ENCODE measurements at places on chromosomes 2 and 18.
A peak's percentile ranks its signal among the peaks of the same experiment; 100 is the strongest.

GRCh38 chr2:47089083-47089464 is 66.0 kb downstream of the STPG4 start:
- DNase-seq: no peak

DNA sequence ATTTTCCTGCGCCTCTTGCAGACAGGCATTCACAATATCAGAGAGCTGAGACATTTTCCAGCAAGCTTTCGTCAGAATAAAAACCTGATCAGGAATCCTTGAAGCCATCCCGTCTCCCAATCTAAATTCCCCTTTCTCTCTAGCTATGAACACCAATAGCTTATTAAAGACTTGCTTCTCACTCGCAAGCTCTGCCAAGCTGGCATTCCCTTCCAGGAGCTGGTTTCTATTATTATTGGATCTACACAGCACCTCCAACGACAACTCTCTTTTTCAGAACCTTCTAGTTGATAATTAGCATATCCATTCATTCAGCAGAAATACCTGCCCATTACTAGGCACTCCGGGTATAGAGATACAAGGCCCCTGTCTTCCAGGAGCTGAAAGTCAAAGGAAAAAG is 350.3 kb downstream of the MTX2 start:
- DNase-seq: no peak

DNA sequence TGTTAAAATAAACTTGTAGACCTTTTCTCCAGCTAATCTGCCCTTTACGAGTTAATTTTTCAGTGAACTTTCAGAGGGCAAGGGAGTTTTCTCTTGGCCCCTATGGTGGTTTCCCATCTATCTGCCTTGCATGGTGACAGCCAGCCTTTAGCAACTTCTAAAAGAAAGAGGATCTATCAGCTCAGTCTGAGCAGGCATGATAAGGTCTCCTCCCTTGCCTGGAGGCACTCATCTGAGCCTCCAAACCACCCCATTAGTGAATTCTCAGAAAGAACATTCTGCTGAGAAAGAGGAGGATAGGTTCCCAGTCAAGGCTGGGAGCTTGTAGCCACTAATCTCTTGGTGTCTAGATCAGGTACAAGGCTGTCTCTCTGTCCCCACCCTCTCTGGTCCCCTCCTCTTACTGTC is 10.7 kb upstream of the GYPC start:
- no peak for DNase-seq

DNA sequence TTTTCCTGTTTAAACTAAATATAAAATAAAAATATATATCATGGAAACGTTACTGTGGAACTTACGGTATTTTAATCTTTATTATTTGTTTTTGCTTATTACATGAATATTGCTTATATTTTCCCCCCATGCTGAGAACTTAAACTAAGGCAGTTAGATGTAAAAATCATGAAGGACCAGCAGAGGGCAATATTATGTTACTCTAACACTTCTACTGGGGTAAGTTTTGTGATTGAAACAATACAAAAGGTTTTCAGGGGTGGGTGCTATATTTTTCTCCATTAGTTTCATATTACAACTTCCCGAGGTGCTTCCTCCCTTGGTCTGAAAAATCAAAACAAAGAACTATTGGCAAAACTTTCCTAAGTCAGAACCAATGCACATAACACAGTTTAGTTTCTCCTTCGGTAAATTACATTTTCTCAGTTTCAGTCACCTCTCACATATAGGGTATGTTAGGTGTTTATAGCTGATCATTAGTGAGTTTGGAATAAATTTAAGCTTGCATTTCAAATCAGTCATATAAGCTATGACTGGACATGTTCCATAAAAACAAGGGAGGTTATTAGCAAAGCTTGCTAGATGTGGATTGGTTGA is 54.8 kb downstream of the ZNF407 start:
- peak; percentile 7 for DNase-seq

GRCh38 chr18:9790261-9790660 is 82.2 kb downstream of the RAB31 start:
- no peak for DNase-seq

GRCh38 chr2:237287872-237288271 is 126.1 kb downstream of the COL6A3 start:
- no peak for DNase-seq

- no peak for DNase-seq
These were observed 7.9 kb downstream of the IL1RN start for GRCh38 chr2:113135317-113135716.

GRCh38 chr2:101355401-101356054 is 31.8 kb downstream of the CREG2 start:
- no peak for DNase-seq

DNA sequence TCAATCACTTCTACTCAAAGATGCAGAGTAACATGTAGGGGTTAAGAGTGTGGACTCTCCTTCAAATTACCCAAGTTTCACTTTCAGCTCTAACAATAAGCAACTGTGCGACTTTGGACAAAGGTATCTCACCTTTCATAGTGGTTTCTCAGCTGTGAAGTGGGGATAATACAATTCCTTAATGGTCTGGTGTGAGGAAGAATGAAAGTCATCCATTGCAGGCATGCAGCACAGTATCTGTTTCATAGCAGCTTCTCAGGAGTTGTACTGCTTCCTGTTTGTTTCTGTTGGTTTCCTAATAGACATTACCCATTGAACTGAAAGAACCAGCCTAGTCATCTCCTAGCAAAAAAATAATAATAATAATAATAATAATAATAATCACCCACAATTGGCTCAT is 74.4 kb downstream of the DDX18 start:
- DNase-seq: no peak

DNA sequence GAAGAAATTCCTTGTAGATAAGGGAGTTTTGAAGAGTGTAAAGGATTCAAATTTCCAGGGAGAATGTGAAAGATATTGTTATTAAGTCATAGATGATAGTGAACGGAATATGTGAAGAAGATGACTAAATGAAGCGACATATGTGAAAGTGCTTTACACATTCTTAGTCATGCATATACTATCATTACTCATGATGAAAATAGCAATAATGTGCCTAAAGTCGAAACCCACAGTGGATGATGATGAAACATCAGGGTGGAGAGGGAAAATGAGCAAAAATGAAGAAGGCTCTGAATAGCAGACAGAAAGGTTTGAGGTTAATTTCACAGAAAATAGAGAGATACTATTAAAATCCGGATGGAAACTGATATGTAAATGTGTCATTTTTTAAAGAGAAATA is 1237.1 kb downstream of the LRP1B start:
- DNase-seq: no peak

DNA sequence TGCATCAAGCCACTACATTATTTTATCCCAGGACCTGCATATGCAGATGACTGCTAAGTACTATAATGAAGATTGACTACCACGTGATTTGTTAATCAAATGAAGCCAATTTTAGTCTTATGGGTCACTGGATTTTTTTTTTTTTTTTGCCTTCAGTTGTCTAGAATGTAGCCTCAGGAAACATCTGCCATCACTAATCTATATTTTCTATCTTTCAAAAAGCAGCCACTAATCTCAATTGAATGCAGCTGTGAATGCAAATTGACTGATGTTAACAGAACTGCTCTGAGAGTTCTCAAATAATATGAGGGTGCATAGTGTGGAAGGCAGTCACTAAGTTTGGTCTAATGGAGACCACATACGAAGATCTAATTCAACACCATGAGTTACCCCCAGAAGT is 106.3 kb downstream of the ABCA12 start:
- DNase-seq: no peak

GRCh38 chr18:62857263-62857976 is 142.1 kb downstream of the PHLPP1 start:
- no peak for DNase-seq

DNA sequence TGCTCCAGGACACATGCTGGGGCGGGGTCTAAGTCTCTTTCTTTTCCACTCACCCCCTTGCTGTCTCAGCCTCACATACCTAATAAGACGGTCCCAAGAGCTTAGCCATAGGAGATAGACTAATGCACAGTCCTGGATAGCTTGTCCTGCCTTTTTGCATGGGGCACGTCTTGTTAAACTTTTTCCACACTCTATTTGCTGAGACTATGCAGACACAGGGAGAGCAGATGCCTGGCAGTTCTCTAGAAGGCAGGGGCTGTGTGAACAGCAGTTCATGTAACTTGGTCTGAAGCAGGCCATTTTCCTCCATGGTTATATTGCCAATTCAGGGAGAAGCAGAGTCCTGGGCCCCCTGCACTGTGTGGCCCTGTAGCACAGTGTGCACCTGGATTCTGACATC is 142.1 kb downstream of the SEPTIN10 start:
- DNase-seq: no peak

GRCh38 chr2:223113161-223113560 is 61.2 kb downstream of the KCNE4 start:
- no peak for DNase-seq

DNA sequence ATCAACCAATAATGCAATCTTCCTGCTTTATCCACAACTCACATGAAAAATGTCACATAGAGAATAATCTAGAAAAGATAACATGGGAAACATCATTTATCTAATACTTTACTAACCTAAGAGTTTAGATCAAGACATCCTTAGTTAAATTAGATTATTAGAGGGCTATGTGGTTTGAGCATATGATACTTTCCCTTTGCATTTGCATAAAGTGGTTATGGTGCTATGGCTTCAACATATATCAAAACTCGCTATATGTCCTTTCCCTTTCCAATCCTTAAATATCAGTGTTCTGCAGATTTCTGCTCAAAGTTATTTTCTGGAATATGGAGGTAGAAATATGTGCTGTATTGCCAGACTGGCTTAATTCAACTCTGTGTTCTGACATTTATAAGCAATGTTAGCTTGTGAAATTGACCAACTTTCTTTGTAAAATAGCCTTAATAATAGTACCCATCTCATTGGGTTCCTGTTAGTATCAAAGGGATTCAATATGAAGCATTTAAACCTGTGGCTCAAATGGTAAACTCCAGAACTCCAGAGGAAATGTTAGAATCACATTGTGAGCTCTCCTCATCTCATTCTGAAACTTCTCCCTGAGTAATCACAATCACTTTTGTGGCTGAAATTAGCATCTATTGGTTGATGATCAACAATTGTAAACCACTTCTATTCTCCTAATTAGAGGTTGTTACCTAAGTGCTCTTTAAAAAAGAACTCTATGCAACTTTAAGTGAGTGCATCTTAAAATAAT is 1089.9 kb upstream of the SLC39A10 start:
- no peak for DNase-seq

GRCh38 chr2:159539701-159540100 is 76.6 kb downstream of the BAZ2B start:
- DNase-seq: no peak

DNA sequence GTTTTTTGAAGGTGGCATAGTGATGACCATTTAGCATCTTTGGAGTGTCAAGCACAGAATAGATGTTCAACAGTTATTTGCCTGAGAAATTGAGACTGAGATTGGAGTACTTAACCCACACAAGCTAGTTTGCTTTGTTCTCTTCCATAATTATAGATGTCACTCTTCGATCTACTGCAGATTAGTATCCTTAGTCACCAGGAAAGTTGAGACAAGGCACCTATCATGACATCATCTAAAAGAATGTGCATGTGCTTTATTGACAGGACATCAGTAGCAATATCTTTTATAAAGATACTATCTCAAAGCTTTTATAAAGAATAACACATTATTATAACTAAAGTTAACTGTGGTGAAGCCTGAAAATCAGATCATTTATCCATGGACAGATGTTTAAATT is 6.4 kb downstream of the VRK2 start:
- DNase-seq: no peak

- DNase-seq: no peak
These were observed at the start of gene CNTNAP5 for GRCh38 chr2:124025171-124025580. TSS of gene CNTNAP5 (plus strand) at chr2:124025287. CDS start at chr2:124025651, 364 bp downstream.

DNA sequence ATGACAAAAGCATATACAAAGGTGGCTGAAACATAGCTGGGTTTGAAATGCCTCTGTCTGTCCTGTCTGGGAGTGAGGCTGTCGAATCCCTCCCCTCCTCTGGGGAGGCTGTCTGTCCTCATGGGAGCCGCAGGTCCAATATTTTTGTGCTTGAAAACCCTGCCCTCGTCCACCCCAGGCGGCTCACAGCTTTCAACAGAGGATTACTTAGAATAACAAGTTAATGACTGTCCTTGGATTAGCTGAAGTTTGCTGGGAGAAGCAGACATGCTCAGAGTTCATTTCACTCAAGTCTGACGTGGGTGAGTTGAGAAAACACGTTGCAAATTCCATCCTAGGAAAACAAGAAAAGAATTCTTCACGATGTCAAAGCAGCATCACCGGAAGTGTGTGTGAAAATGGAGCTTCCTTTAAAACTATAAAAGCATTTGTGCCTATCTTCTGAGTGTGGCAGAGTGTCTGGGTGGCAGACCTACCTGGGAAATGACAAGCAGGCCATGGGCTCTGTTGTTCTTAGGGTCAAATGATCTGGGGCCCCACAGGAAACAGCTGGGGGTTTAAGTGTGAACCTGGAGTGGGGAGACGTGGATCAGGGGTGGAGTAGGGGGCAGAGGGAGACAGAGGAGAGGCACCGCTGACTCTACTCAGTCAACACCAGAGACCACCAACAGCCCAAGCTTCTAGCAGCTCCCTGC is 77.1 kb downstream of the DDX1 start:
- no peak for DNase-seq

DNA sequence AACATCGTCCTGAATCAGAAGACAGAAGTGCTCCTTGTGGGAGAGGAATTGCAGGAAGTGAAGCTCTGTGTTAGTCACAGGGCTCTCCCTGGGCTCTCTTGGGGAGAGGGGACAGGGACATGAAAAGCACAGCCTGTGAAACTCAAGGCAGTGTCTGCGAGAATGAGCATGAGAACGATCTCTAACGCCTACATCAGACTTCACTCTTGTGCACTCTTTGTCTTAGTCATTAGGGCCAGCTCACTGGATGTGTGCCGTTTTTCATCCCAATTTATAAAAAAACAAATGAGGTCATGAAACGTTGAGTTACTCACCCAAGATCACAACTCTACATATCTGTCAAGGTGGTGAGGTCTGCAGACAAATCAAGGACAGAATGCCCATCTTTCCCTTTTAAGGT is 27.0 kb upstream of the TWIST2 start:
- DNase-seq: no peak

- no peak for DNase-seq
These were observed 33.4 kb downstream of the XRCC5 start for GRCh38 chr2:216142540-216142939.

DNA sequence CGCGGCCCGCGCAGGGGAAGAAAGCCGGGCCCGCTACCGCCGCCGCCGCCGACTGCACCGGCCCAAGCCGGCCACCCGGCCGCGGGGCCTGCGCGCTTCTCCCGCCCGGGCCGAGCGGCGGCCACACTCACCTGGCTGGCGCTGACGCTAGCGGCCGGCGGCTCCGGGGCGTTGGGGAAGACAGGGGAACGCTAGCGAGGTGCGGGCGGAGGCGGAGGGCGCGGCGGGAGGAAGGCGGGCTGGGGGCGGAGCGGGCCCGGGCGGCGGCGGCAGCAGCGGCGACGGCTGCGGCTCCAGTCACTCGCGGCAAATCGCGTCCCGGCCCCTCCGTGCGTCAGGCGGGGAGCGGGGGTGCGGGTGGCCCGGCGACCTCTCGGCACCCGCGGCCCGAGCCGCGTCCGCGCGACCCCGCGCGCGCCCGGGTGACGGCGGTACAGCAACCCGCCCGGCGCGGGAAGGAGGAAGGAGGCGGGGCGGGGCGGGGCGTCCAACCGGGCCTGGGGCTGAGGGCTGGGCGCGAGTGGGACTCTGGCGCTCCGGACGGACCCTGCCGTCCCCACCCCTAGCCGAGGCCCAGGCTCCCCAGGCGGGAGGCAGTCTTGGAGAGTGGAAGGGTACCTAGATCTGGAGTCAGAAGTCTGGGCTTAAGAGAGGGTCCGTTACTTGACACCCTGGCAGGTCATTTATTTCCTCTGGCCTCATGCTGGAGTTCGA is at the start of gene SESTD1:
SESTD1 (minus strand) TSS at position 465 of the 714 bp plus-strand sequence. CDS start 72,991 bp downstream, outside the sequence.
- no peak for DNase-seq

GRCh38 chr2:202577250-202578183 is 57.3 kb upstream of the FAM117B start:
- DNase-seq: no peak
